Jurkat, Clone E6-1 (cell line): ENCODE measurements at places on chromosomes 3 and 15.

DNA sequence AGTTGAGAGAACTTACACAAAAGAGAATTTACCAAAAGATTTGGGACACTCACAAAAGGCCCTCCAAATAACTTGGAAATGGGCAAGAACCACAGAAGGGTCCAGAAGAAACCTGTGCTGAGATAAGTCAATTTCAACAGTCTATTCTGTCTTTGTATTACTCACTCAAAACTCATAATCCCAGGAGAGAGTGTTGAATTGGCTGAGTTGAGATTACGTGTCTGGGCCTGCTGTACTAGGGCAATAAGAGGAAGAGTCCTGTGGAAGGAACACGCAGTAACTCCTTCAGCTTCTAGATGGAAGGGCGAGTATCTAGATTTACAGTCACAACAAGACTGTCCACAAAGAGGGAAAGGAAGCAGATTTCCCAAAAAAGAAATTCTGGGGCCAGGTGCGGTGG lies 42.5 kb upstream of the DYNC1LI1 start:
- DNase-seq = no peak

GRCh38 chr3:72907731-72908620 lies 20.1 kb downstream of the GXYLT2 start:
- no peak for DNase-seq

- DNase-seq = no peak
Measured at GRCh38 chr3:24047513-24047912, 102.4 kb downstream of the NR1D2 start.

- no peak for DNase-seq
Measured at GRCh38 chr3:77028005-77028404, 11.9 kb upstream of the ROBO2 start.

DNA sequence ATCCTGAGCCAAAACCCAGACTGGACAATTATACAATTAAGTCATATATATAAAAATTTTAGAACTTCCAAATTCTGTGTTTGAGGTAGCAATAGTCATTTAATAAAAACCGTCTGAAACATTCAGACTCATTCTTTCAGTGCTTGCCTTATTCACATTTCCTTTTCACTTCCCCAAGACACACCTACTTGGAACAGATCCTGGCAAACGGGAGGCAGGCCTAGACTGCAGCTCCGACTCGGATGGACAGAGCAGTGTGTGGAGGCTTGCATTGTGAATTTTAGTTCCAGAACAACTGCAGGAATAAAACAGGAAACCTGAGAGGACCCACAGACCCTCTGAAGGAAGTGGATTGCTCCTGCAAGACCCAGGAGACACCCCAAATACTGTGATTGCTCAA lies 341.4 kb downstream of the CNTN3 start:
- DNase-seq = no peak

- no peak for DNase-seq
Measured at GRCh38 chr15:65910341-65910740, 41.0 kb downstream of the RAB11A start.

- DNase-seq = no peak
Measured at GRCh38 chr15:71679793-71680353, 130.5 kb upstream of the NR2E3 start.

DNA sequence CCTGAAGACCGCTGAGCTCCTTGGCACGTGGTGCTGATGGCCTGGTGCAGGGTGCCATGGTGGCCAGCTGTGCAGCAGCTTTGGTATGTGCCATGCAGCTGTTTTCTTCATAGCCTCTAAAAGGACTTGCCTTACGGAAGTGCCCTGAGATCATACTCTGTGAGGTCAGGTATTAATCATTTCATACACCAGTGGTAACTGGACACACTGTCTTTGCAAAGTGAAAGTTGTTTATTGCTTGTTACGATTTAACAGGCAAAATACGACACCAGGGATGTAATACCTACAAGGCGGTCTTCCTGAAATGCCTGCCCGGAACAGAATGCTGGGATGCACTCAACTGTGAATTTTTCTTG lies 184.6 kb downstream of the ATP10A start:
- DNase-seq = no peak

- no peak for DNase-seq
Measured at GRCh38 chr3:16785465-16785864, 99.3 kb upstream of the PLCL2 start.

DNA sequence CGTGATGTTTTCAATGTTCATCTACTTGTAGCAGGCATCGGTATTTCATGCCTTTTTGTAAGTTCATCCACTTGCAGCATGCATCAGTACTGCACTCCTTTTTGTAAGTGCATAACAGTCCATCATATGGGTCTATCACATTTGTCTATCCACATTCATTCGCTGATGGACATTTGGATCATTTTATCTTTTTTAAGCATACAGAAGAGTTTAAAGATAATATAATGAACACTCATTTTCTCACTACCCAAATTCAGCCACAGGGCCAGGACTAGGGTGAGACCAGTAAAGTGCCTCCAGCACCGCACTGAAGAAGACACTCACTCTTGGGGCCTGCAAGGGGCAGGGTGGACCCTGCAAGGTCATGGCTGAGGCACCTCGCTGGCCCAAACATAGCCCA lies 309.6 kb downstream of the UACA start:
- no peak for DNase-seq

DNA sequence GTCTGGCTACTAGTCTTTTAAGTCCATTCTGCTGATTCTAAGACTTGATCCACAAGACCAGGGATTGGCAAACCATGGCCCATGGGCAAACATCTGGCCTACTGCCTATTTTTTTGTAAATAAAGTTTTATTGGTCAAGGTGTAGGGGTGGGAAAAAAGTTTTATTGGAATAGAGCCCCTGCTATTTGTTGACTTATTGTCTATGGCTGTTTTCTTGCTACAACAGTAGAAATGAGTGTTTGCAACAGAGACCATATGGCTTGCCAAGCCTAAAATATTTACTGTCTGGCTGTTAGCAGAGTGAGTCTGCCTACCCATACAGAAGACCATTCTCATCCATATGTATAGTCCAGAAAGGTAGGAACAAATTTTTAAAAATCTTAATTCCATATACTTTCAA lies 106.4 kb downstream of the PTPRG start:
- no peak for DNase-seq

- no peak for DNase-seq
Measured at GRCh38 chr15:40706121-40706520, 11.1 kb downstream of the RAD51 start.

DNA sequence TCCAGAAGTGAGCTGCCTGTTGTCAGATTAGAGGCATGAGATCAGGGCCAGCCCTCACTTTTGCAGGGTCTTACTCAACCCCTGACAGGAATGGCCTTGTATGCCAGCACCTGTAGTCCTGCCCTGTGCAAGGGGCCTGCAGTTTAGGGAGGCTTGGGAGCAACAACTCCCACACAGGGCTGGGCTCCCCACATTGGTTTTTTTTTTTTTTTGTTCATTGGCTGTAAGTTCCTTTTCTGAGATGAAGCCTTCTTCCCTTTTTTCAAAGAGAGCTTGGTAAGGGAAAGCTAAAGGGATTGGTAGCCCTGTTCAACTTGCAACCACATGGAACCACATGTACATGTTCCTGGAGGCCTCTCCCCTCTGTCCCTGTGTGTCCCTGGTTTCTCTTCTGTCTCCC lies 46.4 kb downstream of the TNFAIP8L3 start:
- no peak for DNase-seq

- DNase-seq = no peak
Measured at GRCh38 chr3:108013141-108014055, 77.4 kb downstream of the CD47 start.

GRCh38 chr15:68252925-68253534 lies 23.5 kb upstream of the CLN6 start:
- DNase-seq = peak; percentile 79

DNA sequence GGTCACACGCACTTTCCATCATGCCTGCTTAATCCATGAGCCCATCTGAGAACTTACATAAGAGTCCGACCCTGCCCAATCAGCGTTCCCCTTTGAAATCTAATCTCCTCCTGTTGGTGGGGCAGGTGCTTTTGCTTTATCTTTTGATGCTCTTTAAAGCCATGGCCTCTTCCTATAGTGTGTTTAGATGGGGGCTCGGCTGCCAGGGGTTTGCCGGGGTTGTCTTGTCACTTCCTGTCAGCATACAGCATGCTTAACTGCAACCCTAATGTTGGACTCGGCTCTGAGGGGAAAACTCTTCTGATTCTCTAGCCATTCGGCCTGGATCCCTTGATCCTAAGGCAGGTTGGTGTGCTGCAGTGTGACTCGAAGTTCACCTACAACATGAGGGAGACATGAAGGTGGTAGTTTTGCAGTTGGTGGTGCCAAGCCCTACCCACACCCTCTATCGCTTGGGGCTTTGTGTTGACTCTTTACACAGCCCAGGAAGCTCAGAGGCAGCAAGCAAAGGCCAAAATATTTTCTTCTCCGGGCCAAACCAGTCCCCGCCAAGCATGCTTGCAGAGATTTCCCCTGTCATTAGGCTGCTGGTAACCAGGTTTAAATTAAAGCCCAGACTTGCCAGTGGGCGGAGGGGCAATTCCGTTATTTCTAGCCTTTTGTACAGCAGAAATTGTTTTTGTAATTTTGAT lies 218.7 kb downstream of the FEZF2 start:
- DNase-seq = peak; percentile 21

GRCh38 chr3:197350446-197350845 lies 52.0 kb upstream of the DLG1 start:
- no peak for DNase-seq

- DNase-seq = no peak
Measured at GRCh38 chr15:46300716-46301115, 665.9 kb downstream of the SQOR start.

DNA sequence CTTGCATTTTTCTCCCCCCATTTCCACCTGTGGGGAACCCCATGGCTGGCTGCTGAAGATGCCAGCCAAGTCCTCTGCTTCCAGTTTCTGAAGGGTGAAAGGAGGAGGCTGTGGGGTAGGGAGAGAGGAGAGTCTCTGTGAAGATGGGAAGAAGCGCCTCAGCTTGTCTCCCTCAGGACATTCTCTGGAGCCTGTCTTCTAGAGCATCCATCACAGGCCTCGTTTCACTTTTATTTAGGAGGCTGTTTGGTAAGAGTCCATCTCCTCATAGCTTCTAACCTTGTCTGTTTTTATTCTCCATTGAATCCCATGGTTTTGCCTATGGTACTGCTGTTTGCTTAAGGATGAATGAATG lies 8.8 kb upstream of the LCTL start:
- no peak for DNase-seq

DNA sequence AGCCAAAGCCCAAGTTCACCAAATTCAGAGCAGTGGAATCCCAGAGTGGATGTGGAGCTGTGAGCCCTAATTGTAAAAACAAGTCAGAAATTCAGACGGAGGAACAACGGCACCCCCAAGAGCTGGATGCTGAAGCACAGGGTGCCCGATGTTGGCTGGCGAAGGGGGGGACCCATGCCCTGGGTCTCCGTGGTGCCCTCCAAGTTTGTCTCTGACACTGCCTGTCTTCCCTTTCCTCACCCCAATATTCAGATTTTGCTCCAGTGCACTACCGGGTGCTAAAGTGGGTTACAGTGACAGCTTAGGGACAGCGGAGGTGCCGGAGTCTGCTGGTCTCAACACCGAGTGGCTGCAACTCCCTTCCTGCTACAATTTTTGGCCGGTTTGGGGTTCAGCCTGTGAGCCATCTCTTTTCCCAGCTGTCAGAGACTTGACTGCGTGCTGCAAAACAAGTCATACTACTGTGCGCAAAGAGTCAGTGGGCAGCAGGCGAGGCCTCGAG lies 6.6 kb downstream of the GRIP2 start:
- DNase-seq = no peak

GRCh38 chr3:141564241-141564640 lies 77.4 kb downstream of the RASA2 start:
- no peak for DNase-seq
